ENCODE measurements at places on chromosomes 11 and 22. TPM values are rescaled to one million over a fixed set of nuclear protein-coding genes. Genes with fewer than 3 reads are reported as not detected.
A peak's percentile ranks its signal among the peaks of the same experiment; 100 is the strongest.

- no peaks in the 10 kb centered on the region for H3K27me3 ChIP-seq
- H3K4me3 ChIP-seq = no peak overlapping the region
- DNase-seq = no peak
- H3K36me3 ChIP-seq = no peaks in the 10 kb centered on the region
- no peak overlapping the region for H3K27ac ChIP-seq
These were observed 88.3 kb downstream of the EFCAB6 start for GRCh38 chr22:43723816-43724215.

DNA sequence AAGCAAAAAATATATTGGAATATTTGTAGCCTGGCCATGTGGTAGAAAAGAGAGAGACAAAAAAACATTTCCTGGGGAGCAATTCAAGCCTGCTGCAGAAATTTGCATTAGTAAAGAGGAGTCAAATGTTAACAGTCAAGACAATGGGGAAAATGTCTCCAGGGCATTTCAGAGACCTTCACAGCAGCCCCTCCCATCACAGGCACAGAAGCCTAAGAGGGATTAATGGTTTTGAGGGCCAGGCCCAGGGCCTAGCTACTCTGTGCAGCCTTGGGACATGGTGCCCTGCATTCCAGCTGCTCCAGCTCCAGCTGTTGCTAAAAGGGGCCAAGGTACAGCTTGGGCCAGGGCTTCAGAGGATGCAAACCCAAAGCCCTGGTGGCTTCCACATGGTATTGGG lies 46.8 kb downstream of the PGR start:
- DNase-seq = no peak
- H3K27me3 ChIP-seq = no peaks in the 10 kb centered on the region
- H3K4me1 ChIP-seq = no peaks in the 10 kb centered on the region
- H3K27ac ChIP-seq = no peak overlapping the region
- H3K4me3 ChIP-seq = no peak overlapping the region

DNA sequence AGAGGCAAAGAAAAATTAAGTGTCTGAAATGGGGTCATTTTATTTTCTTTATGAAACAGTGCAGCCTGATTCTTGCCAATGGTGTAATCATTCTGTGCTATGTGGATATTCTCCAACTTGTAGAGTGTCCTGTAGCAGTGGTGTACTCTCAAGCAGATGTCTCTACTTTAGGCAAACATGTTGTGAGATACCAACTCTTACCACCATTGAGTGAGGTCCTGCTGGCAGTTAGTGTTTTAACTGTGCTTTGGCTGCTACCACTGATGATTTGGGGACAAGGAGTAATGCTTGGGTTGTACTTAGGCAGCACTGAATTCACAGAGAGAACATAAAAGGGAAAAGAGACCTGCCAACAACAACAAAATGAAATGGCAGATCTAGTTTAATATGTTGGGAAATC lies 122.5 kb downstream of the APIP start:
- H3K27ac ChIP-seq = peak overlapping the region; percentile 80
- H3K4me3 ChIP-seq = no peak overlapping the region
- no peak for DNase-seq
- peaks cover 10% of the 10 kb centered on the region for H3K4me1 ChIP-seq

- no peaks in the 10 kb centered on the region for H3K4me1 ChIP-seq
- H3K36me3 ChIP-seq = no peaks in the 10 kb centered on the region
- no peak overlapping the region for H3K27ac ChIP-seq
- H3K27me3 ChIP-seq = peaks cover 14% of the 10 kb centered on the region
These were observed 67.4 kb upstream of the B3GAT1 start for GRCh38 chr11:134479206-134480135.

DNA sequence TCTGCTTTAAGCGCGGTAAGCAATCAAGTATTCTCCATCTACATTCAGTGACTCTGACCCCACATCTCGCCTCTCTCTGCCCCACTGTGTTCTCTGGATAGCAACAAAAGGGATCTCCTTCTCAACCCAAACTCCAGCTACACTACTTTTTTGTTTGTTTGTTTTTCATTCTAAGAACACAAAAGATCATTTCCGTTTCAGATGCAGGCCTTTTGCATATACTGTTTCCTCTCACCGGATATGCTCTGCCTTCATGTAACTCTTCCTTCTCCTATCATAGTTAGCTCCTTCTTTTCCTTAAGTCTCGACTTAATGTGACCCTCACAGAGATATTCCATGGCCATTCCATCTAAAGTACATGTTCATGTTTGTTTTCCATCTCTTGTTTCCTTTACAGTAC lies 179.8 kb upstream of the MTMR2 start:
- no peak for DNase-seq
- no peaks in the 10 kb centered on the region for H3K36me3 ChIP-seq
- H3K4me1 ChIP-seq = peaks cover 9% of the 10 kb centered on the region
- peak overlapping the region; percentile 95 for H3K27ac ChIP-seq

GRCh38 chr22:25702040-25702439 lies 39.9 kb upstream of the MYO18B start:
- no peak for DNase-seq
- H3K4me3 ChIP-seq = no peak overlapping the region
- H3K4me1 ChIP-seq = no peaks in the 10 kb centered on the region

The FREY1 gene
- 0.48 TPM for total RNA-seq

DNA sequence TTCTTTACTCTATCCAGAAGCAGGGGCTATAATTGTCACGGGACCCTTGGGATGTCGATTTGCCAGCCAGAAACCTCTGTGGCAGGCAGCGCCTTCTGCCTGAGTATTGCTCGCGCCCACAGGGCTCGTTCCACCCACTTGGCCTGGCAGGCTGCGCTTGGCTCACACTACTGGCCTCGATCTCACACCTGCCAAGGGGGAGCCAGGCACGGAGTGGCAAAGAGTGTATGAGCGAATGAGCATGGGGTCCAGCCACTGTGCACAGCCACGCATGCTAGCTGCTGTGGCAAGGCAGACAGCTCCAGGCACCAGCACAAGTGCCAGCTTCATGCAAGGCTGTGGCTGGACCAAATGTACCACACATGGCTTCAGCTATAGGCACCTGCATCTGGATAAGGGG lies 599.8 kb downstream of the DLG2 start:
- no peaks in the 10 kb centered on the region for H3K27me3 ChIP-seq
- H3K36me3 ChIP-seq = no peaks in the 10 kb centered on the region
- DNase-seq = no peak
- H3K4me3 ChIP-seq = no peak overlapping the region
- no peaks in the 10 kb centered on the region for H3K4me1 ChIP-seq
- no peak overlapping the region for H3K27ac ChIP-seq
